Dermis microvascular lymphatic vessel endothelial cell (primary cell): ENCODE measurements at places on chromosomes 5 and 9. TPM values are rescaled to one million over a fixed set of nuclear protein-coding genes. Genes with fewer than 3 reads are reported as not detected.

Gene PCDHA12
- under 0.01 TPM in 1 of 2 replicates, not detected in the other for total RNA-seq

Gene PDE8B
- under 0.01 TPM in 1 of 2 replicates, not detected in the other for total RNA-seq

- DNase-seq = no peak
Observed at GRCh38 chr5:9176641-9177040, 369.2 kb downstream of the SEMA5A start.

GRCh38 chr9:136660971-136661550 is 1.7 kb upstream of the EGFL7 start:
- no peak for DNase-seq

GRCh38 chr5:96245140-96246091 is 187.6 kb downstream of the PCSK1 start:
- DNase-seq = no peak
